AG10803 (cell line): ENCODE measurements at places on chromosomes 11 and 22.
A peak's percentile ranks its signal among the peaks of the same experiment; 100 is the strongest.

DNA sequence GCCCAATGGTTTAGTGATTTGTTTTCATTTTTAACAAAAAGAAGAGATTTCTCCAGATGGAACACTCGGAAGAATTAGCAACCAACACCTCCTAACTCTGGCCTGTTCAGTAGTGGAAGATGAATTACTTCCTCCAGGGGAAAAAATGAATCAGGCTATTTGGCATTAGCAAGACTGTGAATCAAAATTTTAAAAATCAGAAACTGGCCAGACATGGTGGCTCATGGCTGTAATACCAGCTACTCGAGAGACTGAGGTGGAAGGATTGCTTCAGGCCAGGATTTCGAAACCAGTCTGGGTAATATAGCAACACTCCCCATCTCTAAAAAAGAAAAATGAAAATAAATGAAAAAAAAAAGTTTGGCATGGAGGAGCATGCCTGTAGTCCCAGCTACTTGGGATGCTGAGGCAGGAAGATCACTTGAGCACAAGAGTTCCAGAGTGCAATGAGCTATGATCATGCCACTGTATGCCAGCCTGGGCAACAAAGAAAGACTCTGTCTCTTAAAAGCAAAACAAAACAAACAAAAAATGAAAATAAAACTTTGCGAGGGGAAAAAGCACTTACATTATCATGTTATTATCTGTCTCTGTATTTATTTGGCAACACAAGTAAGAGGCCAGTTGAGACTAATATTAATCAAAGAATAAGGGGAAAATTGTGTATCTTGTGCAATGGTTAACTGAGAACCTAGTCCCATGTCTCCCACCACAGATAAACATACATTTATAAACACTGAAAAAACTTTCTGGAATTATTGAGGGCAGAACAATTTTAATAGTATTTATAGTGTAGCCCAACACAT, 796.3 kb upstream of the ANO3 start:
- DNase-seq = no peak

DNA sequence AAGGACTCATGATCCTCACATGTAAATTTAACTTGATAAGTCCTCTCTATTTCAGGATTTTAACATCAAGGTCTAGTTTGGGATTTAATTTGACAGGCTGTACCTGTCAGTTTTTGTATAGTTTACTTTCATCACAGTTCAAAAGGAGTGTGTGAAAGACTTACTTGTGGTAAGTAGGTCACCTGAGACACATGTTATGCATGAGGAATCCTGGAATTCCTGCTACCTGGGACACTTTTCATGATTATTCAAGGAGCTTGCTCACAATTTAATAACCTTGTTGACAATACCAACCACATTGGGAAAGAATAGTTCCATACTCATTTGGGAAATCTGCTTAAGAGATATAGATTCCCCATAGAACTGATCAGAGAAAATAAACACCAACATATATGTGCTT, 15.8 kb upstream of the SLC36A4 start:
- DNase-seq = no peak

DNA sequence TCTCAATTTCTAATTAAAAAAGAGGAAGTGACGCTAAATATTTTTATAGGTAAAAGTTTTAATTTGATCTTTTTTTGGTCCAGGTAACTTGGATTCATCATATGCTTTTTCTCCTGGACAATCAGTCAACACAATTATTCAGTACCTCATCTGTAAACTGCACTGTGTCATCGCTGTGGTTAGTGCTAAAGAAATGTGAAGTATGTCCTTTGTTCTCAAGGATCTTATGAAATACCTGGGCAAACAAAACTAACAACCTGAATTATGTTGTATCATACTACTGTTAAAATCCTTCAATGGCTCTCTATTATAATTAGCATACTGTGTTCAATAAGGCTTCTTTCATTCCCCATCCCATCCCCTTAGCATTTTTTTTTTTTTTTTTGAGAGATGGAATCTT, 19.9 kb upstream of the SCN3B start:
- DNase-seq = no peak

GRCh38 chr11:111684251-111684650, 81.9 kb downstream of the PPP2R1B start:
- peak; percentile 26 for DNase-seq

- DNase-seq = no peak
These were observed 22.2 kb downstream of the CASP5 start for GRCh38 chr11:105000797-105001196.
